AG04449 (cell line): ENCODE measurements at places on chromosomes 11 and 22.

- DNase-seq: no peak
Measured at GRCh38 chr11:94211261-94211830, 82.7 kb downstream of the PANX1 start.

GRCh38 chr11:34492806-34493414 is 20.7 kb downstream of the ELF5 start:
- DNase-seq: no peak

- DNase-seq: no peak
Measured at GRCh38 chr22:46047226-46047625, 70.3 kb upstream of the WNT7B start.

GRCh38 chr22:27251563-27251962 is 550.0 kb downstream of the MN1 start:
- no peak for DNase-seq

DNA sequence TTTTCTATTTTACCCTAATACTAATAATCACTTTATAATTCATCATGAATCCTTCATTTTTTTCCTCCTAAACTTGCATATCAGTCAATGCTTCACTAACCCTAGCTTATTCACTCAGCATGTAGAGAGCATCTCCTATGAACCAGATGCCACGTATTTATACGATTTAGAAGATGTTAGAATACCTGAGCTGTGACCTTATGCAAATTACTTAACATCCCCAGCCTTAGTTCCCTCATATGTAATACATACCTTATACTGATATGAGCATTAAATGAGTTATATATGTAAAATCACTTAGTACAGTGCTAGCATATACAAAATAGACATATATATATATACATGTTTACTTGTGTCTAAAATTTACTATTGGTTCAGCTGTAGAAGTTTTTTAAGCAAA is 9.0 kb downstream of the FAM76B start:
- no peak for DNase-seq

DNA sequence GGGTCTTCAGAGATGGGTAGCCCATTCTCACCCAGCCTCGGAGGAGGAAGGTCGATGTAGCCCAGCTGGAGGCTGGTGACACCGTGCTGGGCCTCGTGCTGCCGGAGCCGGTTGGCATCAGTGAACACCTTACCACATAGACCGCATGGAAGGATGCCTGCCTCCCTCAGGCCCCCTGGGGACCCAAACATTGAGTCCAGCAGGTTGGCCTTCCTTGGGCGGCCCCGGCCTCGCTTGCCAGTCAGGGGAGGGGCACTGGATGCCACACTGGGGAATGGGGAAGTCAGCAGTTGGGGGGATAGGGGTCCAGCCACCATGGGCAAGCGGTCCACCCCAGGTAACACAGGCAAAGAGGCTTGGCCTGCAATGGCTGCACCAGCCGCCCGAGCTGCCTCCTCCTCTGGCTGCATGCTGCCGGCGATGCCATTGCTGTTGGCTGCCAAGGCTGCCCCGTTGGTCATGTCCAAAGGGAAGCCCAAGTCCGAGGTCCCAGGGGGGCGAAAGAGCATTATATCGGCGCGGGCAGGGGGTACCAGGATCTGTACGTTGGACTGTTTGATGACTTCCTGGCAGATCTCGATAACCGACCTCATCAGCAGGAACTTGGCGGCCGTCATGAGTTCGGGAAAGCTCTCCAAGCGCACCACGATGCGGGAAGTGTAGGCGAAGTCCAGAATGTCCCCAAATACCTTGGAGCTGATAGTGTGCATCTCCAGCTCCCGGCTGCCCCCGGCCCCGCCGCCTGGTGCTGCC is 1.4 kb downstream of the PATZ1 start:
- DNase-seq: no peak

- no peak for DNase-seq
Measured at GRCh38 chr22:47098554-47098953, 336.1 kb downstream of the TBC1D22A start.

GRCh38 chr11:76155500-76156227 is 50.6 kb downstream of the WNT11 start:
- no peak for DNase-seq
